ENCODE measurements at places on chromosomes 3 and 15.

GRCh38 chr15:68375716-68376220, 56.2 kb downstream of the ITGA11 start:
- DNase-seq, result no peak

DNA sequence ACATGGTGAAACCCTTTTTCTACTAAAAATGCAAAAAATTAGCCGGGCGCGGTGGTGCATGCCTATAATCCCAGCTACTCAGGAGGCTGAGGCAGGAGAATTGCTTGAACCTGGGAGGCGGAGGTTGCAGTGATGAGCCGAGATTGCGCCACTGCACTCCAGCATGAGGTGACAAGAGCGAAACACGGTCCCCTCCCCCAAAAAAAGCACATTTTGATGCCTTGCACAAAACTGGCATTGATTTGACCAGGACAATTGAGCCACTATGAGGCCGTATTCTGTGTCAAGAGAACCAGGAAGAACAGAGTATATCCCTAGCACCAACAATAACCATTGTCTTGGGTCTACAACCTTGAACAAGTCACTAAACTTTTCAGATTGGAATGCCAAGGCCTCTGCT, 50.6 kb downstream of the SH3BP5 start:
- no peak for DNase-seq

- no peak for DNase-seq
These were observed 8.6 kb downstream of the RHCG start for GRCh38 chr15:89487791-89488190.

DNA sequence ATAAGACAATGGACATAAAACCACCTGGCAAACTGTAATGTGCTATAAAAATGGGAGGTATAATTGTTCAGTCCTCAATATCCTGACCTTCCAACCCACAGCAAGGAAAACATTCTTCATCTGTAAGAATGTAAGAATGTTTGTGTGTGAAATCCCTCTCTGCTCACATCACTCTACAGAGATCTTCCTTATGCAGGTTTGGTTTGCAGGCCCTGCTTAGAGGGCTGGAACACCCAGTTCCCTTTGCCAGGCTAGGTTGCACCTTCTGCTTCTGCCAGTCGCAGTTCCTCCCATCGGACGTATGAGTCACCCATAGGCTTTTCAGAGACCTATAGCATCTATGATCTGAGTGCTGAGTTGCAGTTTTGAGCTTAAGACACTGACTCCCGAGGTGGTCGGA, 24.1 kb upstream of the MINAR1 start:
- no peak for DNase-seq

DNA sequence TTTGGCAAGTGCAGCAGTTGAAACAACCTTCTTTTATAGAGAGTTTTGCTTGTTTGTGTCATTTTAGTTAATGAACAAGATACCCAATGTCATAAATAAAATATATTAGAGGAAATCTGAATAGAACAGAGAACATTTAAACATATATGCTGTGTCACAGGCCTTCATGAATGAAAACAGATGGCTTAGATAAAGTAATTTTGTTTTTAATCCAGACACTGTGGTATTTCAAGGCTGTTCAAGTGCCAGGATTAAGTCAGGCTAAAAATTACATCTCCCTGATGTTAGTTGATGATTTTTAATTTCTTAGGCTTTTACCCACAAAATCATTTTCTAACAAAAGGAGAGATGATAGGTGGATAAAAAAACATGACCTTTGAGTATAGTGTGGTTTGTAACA, 4.9 kb upstream of the ACKR4 start:
- no peak for DNase-seq

GRCh38 chr15:41811432-41812195, 16.3 kb upstream of the JMJD7 start:
- peak; percentile 78 for DNase-seq

GRCh38 chr3:122986693-122987179, 40.8 kb downstream of the SEMA5B start:
- no peak for DNase-seq

DNA sequence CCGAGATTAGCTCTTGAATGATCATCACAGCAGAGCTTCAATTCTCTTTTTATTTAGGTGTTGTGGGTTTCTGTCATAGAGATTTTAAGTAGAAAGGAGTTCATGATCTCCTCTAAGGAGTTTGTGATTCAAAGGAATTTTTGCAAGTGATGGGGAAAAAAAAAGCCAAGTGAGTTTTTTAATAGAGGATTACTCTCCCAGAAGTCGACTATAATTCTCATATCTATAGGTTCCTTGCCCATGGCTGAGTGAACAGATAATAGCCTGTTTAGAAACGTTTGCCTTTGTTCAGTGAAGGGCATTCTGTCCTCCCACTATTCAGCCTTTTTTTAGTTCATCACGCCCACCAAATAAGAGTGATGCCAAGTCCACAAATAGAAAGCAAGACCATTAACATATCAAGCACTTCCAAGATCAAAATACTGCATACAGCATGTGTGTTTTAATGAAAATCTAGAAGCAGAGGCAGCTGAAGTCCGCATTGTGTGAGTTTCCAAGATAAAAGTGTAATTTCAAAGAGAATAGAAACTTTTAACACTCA, 398.4 kb upstream of the CNTN3 start:
- no peak for DNase-seq

- no peak for DNase-seq
These were observed 18.5 kb upstream of the LMCD1 start for GRCh38 chr3:8482960-8483665.

DNA sequence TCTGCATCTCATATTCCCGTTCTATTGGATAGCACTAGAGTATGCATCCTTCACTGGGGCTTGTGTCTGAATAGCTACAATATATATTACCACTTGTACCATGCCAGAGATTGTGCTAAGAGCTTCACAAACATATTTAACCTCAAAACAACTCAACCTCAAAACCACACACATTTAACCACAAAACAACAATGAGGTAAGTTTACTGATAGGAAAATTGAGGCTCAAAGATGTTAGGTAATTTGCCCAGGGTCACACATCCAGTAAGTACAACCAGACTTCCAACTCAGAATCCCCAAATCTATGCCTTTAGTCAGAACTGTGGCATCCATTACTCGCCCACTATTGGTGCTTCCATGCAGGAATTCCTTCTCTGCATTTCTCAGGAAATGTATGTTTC, 220.0 kb downstream of the FAM43A start:
- no peak for DNase-seq

DNA sequence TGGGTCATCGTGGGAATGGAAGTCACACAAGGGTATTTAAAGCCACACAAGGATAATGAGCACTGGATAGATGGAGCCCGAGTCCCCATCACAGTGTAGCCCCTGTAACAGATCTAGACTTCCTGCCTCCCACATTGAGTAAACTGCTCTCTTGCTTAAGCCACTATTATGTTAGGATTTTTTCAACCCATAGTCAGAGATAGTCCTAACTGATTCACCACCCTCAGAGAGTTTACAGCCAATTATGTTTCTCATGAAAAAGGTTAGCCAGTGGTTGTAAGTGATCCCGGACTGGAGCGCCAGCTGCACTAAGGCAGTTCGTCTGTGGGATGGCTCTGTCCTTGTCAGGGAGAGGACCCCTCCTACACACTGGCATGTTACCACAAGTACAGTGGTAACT, 77.0 kb downstream of the KLF13 start:
- no peak for DNase-seq

DNA sequence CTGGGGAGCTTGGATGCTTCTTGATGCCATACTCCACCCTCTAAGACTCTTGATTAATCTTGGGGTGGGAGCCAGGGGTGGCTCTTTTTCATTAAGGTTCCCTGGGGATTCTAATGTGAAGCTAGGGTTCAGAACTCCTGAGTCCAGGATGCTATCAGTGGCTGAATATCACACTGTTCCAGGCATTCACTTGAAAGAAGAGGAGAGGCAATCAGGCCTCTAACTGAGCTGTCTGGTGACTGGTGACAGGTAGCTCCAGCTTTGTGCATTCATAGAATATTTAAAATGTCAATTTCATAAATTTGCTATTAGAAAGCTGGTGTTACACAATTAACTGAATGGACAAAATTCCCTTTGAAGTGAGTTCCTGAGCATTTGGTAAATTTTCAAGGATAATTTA, 139.0 kb downstream of the CHDH start:
- DNase-seq, result no peak

DNA sequence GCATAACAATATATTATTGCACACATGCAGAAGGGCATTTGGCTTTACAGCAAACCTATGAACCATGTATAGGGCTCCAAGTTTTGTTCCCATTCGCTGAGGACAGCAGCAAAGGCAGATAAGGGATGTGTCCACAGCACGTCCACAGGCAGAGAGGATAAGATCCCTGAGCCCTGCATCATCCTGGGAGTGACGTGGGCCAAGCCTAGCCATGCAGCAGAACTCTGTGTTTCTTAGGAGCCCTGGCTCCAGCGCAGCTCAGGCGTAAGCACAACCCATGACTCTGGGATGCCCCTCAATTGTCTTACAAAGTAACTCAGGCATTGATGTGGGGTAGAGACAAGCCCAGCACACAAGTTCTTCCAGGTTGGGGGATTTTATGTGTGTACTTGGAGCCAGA, 194.3 kb upstream of the CTDSPL start:
- no peak for DNase-seq

All from CD4-positive, alpha-beta T cell treated with Interleukin-12 subunit alpha and Interleukin-12 subunit beta, for 1 hour (primary cell).